Common myeloid progenitor, CD34-positive (primary cell): ENCODE measurements at places on chromosomes 11 and 22.

GRCh38 chr11:85276332-85276731, 350.8 kb downstream of the DLG2 start:
- no peak for DNase-seq

- DNase-seq = no peak
Measured at GRCh38 chr22:31646186-31647019, 15.6 kb downstream of the PISD start.

DNA sequence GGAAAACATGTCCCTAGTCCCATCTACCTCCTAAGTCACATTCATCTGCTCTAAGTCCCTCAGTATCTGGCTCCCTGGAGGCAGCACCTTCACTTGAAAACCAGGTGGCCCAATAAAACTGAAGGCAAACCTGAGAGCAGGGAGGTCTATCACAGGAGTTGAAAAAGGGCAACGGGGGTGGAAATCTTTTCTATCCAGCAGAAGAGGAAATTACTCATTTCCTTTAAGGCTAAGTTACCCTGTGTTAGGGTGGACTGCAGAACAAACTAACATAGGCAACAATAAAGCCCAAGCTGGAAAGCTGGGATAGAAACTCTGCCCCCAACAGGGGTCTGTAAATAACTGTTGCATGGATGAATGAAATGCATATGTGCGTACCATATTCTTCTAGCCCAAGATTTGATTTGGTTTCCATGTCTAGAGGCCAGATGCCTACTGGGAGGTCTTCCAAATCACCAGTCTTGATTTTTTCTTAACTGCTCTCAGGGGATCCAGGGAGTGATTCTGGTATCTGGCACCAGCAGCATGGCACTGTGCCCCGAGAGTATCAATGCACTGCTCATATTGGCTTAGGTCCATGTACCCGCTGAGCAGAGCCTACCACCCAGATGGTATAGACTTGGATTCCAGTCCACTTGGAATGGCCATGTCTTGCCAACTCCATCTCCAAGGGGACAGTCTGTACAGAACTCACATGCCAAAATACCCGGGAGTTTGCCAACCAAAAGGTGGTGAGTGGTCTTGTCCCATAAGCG, 350.0 kb upstream of the NCAM1 start:
- no peak for DNase-seq

DNA sequence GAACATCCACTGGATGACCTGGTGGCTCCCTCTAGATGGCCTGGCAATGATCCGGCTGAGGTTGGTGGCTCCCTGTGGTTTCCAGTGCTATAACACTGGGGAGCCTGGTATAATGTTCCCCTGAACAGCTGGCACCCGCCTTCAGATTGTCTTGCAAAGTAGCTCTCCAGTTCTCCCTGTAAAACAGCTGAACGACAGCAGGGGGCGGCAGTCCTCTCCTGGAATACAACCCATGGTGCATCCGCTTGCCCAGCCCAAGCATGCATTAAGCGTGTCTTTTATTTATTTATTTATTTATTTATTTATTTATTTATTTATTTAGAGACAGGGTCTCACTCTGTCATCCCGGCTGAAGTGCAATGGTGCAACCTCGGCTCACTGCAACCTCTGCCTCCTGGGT, 258.9 kb downstream of the BUD13 start:
- peak; percentile 60 for DNase-seq

GRCh38 chr11:31106968-31107576, 262.5 kb downstream of the DCDC1 start:
- peak; percentile 34 for DNase-seq

DNA sequence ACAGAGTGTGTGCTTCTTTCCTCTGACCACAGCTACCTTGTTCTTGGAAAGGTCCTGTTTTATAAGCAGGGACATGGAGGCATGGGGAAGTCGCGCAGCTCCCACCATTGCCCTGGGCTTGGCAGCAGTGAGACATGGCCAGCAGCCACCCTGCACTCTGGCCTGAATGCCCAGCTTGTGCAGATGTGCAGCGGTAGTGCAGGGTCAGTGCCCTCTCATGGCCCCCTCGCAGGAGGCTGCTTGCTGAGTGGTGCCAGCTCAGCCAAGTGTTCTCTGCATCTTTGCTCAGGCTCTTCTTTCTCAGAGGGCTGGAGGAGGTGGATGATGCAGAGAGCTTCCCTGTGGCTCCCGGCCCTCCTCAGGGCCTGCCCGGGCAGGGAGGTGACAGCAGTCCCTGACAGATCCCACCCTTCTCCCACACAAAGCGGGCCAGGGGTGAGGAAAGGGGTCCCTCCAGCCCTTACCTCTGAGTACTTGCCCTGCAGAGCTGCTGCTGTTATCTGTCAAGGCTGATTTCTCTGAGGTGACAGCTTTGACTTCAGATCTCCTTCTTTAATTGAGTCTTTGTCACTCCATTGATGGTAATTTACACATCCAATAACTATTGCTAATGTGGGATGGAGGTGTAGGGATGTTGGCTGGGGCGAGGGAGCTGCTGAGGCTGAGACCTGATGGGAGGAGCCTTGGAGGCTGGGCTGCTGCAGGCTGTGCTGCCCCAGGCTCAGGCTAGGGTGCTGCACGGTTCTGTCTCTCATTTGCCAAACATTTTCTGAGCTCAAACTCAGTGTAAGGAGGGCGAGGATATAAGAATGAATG, 47.4 kb upstream of the B3GAT1 start:
- DNase-seq = no peak

DNA sequence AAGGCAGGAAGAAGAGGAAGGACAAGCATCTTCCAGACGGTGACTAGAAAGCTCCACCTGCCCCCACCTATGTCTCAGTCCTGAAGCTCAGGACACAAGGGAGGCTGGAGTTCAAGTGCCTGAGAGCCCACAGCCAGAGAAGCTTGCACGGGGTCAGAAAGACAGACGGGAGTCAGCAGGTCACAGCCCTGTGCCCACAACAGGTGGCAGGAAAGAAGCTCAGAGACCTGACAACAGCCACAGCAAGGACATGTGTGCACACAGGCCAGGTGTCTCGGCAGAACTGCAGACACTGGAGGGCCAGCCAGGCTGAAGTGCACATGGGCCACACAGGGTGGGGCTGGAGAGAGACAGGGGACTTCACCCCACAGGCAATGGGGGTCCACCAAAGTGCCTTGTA, 37.2 kb upstream of the MOB2 start:
- DNase-seq = no peak

GRCh38 chr22:25038239-25038638, 85.7 kb downstream of the KIAA1671 start:
- no peak for DNase-seq

DNA sequence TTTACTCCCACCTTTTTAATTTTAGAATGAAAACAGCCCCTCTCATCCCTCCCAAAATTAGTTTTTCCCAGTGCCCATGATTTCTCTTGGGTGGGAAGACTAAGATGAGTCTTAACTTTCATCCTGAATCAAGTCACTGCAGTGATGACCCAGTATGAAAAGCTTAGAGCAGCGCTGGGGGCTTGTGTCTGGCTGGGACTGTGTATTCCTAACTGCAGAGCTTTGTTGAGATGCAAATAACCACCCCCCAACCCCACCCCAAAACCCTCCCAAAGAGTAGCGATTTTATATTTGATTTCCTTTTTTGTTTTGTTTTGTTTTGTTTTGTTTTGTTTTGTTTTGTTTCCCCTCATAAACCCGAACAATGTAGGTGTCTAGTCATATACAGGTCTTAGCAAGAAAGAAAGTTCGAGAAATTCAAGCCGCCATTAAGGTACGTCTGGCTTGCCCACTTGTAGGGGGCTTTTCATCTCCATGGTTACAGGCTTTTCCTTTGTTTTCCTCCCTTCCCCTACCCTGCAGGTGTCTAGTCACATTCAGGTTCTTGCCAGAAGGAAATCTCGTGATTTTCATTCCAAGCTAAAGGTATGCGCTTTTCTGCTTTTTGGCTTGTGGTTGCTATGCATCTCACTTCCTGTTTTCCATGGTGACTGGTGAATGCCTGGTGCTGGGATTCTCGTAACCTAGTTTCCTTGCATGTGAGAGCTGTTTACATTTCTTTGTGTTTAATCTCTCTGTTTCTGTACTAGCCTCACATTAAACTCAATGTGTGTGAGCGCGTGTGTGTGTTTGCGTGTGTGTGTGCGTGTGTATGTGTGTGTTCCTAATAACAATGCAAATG, 144.6 kb upstream of the RASSF10 start:
- peak; percentile 16 for DNase-seq

DNA sequence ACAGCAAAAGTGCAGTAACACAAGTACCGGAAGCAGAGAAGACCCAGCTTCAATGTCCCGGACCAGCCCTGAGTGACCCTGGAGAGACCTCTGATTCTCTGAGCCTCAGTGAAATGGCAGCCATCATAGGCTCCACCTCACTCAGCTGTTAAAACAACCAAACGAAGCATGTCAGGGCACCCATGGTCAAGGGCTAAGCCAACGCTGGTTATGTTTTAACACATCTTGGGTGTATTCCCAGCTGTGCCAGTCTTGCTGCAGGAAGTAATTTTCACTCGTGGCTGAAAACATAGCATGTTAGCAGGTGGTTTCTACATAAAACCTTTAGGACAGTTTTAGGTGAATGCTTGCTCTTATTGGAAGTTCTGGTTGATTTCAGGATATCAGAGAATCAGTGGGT, 30.9 kb downstream of the LMO2 start:
- DNase-seq = no peak

DNA sequence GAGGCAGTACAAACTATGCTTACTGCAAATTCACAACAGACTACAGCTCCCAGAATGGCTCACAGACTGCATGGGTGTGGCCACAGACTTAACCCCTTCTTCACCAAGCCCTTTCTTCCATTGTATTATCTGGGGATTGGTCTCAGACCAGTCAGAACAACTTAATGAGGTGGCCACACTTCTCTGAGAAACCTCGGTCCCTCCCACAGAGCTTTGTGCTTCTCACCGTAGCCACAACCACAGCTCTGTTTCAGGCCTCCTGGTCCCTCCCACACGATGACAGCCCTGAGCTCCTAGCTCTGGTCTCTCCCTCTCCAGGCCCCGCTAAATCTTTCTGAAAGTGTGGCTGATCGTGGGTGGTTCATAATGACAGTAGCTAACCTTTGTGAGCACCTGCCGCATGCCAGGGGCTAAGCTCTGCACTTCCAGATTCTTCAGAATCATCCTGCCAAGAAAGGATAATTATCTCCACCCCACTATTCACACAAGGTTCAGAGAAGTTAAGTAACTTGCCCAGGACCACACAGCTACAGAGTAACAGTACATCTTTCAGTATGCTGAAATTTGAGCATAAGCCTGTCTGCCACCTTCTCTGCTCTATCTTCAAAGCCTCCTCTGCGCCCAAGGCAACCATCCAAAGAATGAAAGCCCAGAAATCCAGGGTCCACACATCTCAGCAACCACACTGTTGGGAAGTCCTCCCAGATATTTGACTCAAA, 5.4 kb downstream of the PDE2A start:
- peak; percentile 11 for DNase-seq

- no peak for DNase-seq
Measured at GRCh38 chr22:44424867-44425693, 73.0 kb downstream of the RTL6 start.

- peak; percentile 52 for DNase-seq
Measured at GRCh38 chr11:128476049-128476448, 111.3 kb downstream of the ETS1 start.

GRCh38 chr22:29079218-29079901, 6.5 kb downstream of the KREMEN1 start:
- DNase-seq = peak; percentile 68
